ENCODE measurements at places on chromosomes 6 and 20.

DNA sequence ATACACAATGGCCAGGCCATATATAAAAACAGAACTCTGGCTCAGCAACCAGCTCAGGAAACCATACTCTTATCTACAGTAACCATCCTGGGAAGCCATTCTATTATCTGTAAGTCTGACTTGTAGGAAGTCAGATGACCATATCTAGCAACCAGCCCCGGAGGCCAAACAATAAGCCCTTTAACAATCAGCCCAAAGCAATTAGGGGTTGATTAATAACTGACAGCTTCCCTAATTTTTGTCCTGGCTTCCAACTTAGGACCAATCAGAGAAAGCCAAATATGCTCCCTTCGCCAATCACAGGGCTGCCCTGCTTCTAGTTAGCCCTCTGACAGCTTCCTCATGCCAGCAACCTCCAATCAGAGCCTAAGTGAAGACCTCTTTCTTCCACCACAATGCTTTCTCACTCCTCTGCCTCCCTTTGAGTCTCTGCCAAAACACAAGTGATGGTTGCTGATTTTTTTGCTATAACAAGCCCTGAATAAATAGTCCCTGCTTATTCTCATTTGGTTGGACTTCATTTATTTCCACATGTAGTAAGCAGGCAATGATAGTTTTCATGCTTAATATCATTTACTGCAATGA, 37.8 kb upstream of the STXBP5 start:
- DNase-seq: peak; percentile 36

DNA sequence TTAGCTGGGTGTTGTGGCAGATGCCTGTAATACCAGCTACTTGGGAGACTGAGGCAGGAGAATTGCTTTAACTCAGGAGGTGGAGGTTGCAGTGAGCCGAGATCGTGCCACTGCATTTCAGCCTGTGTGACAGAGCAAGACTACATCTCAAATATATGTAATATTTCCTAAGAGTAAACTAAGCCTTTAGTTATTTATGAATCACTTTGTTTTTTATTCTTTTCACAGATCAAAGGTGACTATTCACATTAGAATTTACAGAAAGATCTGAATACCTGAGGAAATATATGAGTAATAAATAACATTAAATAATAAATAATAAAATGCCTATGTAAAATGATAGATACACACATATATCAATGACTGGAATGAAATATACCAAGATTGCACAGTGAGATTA, 630.8 kb upstream of the IMPG1 start:
- peak; percentile 30 for DNase-seq

- no peak for DNase-seq
Observed at GRCh38 chr6:119559586-119559985, 210.0 kb upstream of the MAN1A1 start.

- peak; percentile 91 for DNase-seq
Observed at GRCh38 chr6:56370561-56371211, 123.3 kb upstream of the COL21A1 start.

DNA sequence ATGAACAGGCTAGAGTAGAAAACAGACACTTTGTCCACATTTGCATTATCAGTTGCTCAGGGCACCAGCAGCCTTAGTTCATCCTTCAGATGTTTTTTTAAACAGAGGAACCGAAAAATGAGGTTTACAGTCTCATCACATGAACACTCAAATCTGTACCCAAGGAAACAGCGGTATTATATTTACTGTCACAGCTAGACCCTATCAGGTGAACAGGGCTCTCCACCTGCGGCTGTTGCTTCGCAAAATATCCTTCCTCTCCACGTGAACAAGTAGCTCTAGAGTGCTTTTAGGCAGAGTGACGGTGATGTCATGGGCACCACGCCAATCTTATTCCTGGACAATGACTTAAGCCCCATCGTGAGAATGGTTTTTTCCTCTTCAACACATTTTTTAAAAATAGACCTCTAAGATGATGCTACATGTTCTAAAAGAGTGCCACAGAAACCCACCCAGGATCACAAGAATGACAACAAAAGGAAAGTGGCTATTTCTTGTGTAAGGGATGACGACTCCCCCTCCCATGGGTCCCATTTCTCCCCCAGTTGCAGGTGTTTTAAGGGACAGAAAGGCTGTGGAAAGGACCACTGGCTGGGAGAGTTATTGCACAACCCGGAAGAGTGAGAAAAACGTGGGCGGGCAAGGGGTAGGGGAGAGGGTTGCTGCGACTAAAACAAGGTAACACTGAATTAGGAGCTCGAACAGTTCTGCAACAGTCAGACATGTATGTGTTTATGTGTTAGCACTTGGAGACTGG, 77.7 kb downstream of the EFHC1 start:
- no peak for DNase-seq

DNA sequence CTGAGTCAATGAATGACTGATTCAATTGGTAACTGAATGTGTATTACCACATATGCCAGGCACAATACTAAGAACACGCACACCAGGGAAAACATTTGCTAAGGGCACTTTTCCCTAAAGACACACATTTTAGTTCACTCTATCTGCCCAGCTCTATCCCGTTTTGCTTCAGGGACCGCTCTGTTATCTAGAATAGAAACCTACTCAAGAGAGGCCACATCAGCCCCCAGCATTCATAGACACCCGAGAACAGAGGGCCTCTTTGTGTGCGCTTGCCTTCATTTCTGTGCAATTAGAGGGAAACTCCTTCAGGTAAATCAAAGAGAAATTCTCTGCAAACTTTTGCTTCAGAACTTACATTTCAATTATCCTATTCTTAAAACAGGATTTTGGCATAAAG, 50.3 kb downstream of the DZANK1 start:
- no peak for DNase-seq

DNA sequence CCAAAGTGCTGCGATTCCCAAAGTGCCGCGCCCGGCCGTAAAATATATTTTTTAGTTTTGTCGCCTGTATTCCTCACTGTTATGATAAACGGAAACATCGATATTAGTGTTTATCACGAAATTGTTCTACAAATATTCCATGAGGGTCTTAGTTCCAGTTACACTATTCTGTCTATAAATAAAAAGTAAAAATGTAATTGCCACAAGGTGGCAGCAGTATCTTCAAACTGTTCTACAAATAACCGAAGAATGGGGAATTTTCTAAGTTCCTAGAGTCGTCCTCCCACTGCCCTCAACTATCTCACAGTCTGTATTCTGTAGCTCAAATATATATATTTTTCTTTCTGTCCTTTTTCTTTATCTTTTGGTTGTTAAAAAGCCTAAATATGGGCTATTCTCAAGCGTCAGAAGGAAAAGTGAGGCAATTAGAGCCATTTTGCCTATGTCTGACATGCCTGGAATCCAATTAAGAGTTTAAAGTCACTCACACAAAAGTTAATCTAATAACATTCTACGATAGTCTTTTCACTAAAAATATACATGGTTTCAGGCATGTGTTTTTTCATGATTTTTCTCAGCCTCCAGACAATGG, 14.2 kb upstream of the FAM162B start:
- peak; percentile 55 for DNase-seq

All from HCEC 1CT (cell line).